ENCODE measurements at places on chromosomes 5 and 9. TPM values are rescaled to one million over a fixed set of nuclear protein-coding genes. Genes with fewer than 3 reads are reported as not detected.

PROB1 gene
- polyA plus RNA-seq, result 0.47 TPM

EIF4E1B gene
- not detected for polyA plus RNA-seq

CDX1 gene
- not detected for polyA plus RNA-seq

STC2 gene
- polyA plus RNA-seq, result 11.6 TPM

LPAR1 gene
- 3.0 TPM for polyA plus RNA-seq

ZNF367 gene
- polyA plus RNA-seq, result 1.2 TPM

ARHGEF37 gene
- 4.9 TPM for polyA plus RNA-seq

ZNF79 gene
- 6.3 TPM for polyA plus RNA-seq

BASP1 gene
- 58.5 TPM for polyA plus RNA-seq

DOCK8 gene
- polyA plus RNA-seq, result 0.54 TPM

PCDHB8 gene
- 0.11 TPM for polyA plus RNA-seq

SLCO6A1 gene
- not detected for polyA plus RNA-seq

IFNK gene
- not detected for polyA plus RNA-seq

SHISAL2B gene
- polyA plus RNA-seq, result not detected

HK3 gene
- not detected for polyA plus RNA-seq

NR5A1 gene
- polyA plus RNA-seq, result not detected
